ACHN (cell line): ENCODE measurements at places on chromosomes 12 and 14.

- DNase-seq: no peak
Measured at GRCh38 chr12:104480826-104481440, 24.2 kb downstream of the CHST11 start.

DNA sequence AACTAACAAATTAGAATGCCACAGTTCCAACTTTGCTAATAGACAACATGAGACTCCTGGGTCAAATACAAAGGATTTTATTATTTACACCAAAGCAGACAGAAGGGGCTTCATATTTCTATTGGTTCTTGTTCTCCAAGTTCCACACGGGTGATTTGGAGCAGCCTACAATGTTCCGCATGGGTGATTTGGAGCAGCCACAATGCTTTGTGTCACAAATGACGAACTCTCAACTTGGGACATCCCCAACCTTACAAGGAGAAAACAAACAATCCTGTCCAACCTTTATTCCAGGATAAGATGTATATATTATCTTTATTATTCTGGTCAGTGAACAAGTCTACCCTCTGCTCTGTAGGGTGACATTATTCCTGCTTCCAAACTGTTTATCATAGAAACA is 694.3 kb upstream of the MGAT4C start:
- no peak for DNase-seq

GRCh38 chr12:2735432-2735831 is 59.3 kb upstream of the FKBP4 start:
- DNase-seq: no peak

DNA sequence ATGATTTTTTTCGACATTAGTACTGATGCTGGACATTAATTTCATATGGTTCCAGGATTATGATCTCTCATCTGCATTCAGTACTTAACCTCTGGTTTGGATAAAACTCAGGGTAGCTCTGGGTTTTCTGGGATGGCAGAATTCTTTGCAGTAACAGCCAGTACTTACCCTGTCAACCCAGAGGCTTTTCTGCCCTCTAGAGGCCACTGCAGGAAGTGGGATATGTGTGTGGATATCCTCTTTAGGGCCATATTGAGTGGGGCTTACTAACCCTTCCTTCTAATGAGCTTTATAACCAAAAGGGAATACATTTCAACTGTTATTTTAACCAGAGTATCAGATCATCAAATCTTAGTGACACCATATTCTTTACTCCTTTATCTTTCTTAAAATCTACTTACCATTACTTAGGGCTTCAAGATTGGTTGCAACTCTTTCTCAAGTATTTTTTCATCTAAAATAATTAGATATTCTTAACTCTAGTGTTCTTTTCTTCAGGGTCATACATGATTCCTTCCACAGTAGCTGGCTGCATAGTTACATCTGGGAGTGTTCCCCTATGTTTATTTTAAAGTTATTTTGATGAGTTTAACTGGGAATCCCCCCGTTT is 488.0 kb upstream of the STXBP6 start:
- DNase-seq: peak; percentile 51

GRCh38 chr12:6538420-6539313 is 4.3 kb downstream of the GAPDH start:
- peak; percentile 33 for DNase-seq

GRCh38 chr14:99475660-99476059 is 5.0 kb downstream of the SETD3 start:
- no peak for DNase-seq

GRCh38 chr12:107415071-107415470 is 270.5 kb upstream of the PWP1 start:
- peak; percentile 42 for DNase-seq

- DNase-seq: peak; percentile 82
Measured at GRCh38 chr14:67934087-67934486, 114.5 kb downstream of the RAD51B start.

- peak; percentile 77 for DNase-seq
Measured at GRCh38 chr12:39145175-39145999, 240.0 kb upstream of the CPNE8 start.

DNA sequence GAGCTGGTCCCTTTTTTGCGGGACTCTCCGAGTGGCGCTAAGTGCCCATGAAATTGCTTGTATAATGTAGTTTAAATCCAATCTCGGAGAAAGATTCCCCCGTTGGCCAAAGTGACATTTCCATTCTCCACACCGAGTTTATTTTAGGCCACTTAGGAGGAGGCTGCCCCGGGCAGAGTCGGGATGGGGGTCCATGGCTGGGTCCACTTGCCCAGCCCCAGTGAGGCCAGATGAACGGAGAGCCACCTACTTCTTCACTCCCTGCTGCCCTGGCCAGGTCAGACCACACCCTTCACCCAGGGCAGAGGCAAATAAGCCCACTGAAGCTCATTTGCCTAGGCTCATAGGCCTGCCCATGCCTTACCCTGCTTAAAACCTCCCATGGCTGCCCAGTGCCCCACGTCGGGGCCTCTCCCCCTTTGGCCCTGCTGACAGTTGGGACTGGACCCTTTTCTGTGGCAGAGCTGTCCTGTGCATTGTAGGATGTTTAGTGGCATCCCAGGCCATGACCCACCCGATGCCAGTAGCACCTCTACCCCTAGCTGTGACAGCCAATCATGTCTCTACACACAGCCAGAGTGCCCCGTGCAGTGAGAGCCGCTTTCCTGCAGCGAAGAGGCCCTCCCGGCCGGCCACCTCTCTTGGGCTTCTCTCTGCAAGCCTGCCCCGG is 51.3 kb downstream of the FAM222A start:
- no peak for DNase-seq

DNA sequence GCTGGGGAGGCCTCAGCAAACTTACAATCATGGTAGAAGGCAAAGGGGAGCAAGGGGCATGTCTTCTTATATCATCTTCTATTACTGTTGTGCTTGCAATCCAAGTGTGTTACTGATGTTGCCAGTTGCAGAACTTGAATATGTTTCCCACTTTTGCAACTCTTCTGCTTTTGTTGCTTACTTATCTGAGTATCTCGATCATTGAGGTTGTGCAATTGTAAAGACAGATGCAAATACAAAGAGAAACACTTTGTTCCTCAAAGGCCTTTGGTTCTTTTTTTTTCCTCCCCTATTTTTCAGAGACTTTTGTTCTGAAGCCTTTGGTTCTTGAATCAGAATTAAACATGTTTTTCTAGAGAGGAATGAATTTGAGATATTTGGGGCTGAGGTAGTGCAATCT is 3.7 kb upstream of the COX8C start:
- no peak for DNase-seq

GRCh38 chr14:40955131-40955505 is 651.6 kb upstream of the LRFN5 start:
- DNase-seq: no peak
